Caki2 (cell line): ENCODE measurements at places on chromosomes 1 and 21.

DNA sequence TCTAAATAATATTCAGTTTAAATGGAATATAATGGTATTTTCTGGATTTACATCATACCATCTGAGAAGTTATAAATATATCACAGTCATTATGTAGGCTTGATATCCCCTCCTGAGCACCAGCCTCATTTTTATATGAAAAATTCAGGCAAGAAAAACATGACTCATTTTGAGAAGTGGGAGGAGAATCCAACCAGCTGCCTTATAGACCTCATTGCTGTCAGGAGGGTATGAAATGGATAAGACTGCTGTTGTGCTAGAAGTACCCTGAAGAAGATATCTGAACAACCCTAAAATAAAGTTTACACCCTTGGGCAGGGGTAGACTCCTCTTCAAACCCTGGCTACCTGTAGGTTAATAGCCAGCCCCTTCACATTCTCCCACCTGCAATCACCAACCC lies 8.8 kb downstream of the GIPC2 start:
- DNase-seq: no peak

DNA sequence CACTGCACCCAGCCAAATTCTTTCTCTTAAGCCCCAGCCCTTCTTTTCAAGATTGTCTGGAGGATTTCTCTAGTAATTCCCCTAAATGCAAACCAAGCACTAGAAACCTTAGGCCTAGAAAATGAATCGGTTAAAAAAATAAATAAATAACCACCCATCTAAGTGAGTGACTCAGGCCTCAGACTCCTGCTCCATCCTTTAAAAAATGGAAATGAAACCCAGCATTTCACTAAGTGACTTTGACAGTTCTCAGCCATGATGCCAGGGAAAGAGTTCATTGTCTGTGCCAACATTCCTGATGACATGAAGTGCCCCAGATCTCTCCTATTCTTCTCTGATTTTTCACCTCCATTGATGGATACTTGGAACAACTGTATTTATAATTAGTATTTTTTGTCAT lies 415.2 kb upstream of the DAB1 start:
- DNase-seq: peak; percentile 4

GRCh38 chr1:94884507-94884906 lies 42.4 kb downstream of the CNN3 start:
- no peak for DNase-seq

- no peak for DNase-seq
Measured at GRCh38 chr1:180532854-180533253, 25.9 kb upstream of the OVAAL start.

DNA sequence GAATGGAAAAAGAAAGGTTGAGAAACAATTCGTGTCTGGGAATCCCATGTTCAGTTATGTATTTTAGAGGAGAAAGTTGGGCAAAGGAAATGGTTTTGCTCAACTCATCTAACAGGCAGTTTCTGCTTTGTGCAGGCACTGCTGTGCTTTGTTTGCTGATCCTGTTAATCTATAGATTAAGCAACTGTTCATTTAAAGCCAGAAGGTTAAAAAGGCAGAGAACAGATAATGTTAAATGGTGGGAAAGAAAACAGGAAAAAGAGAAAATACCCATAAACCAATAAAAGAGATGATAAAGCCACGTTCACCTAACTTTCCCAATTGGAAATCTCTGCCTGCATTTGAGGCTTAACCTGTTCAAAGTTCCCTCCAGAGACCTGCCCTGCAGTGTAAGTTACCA lies 70.0 kb downstream of the APP start:
- no peak for DNase-seq

- DNase-seq: no peak
Measured at GRCh38 chr1:91645031-91645430, 144.4 kb downstream of the CDC7 start.

GRCh38 chr21:14589855-14590563 lies 43.9 kb upstream of the SAMSN1 start:
- DNase-seq: no peak

- no peak for DNase-seq
Measured at GRCh38 chr1:220751111-220751510, 3.0 kb downstream of the MTARC2 start.

GRCh38 chr1:159187033-159187432 lies 15.6 kb downstream of the CADM3 start:
- DNase-seq: no peak

GRCh38 chr1:211118407-211119102 lies 15.4 kb downstream of the KCNH1 start:
- DNase-seq: peak; percentile 3

- DNase-seq: no peak
Measured at GRCh38 chr1:151175041-151175741, 590 bp downstream of the TMOD4 start.

GRCh38 chr1:185565302-185565701 lies 168.9 kb upstream of the HMCN1 start:
- DNase-seq: peak; percentile 89
